ENCODE measurements at places on chromosomes 11 and 22.

DNA sequence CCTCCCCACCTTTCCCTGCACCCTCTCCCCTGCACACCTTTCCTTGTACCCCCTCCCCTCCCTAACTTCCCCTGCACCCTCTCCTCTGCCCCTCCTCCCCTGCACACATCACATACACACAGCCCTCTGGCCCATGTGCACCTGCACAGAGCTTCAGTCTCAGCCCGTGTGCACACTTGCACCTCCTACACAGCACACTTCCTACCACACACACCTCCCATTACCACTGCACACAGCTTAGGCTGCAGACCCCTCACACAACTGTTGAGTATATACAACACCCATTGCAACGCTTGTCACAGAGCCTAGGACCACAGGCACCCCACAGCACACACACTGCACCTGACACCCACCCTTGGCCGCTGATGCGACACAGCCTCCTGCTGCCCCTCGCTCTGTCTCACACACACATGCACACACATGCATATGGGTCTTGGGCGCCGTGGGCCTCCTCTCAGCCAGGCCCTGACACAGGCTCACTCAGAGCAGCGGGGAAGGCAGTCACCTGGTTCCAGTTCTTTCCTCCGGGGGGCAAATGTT, 411 bp downstream of the SIGIRR start:
- no peak for DNase-seq

DNA sequence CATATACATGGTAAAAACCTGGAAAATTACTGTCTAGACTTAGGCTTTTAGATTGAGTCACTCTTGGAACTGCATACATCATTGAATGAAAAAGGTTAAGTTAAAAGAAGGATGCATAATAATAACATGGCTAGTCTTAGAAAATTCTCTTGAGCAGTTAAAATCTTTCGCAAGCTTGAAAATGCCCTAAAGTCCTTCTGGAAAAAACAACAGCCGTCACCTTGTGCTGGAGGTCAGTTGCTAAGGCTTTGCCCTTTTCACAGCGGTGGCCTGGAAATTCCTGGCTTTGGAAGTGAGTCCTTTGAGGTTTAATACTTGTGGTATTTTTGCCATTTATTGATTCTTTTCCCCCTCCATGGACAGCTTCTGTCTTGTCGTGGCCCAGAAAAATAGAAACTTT, 17.4 kb upstream of the FBLN1 start:
- no peak for DNase-seq

DNA sequence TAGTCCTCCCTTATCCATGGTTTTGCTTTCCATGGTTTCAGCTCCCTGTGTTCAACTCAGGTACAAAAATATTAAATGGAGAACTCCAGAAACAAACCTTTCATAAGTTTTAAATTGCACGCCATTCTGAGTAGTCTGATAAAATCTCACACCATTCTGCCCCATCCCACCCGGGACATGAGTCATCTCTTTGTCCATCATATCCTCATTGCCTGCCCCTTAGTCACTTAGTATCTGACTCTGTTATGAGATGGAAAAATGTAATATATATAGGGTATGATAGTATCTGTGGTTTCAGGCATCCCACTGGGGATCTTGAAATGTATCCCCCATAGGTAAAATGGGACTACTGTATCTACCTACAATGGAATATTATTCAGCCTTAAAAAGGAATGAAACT, 35.5 kb upstream of the FGF3 start:
- no peak for DNase-seq

- DNase-seq = no peak
These were observed 13.2 kb upstream of the BBS1 start for GRCh38 chr11:66497206-66497605.

DNA sequence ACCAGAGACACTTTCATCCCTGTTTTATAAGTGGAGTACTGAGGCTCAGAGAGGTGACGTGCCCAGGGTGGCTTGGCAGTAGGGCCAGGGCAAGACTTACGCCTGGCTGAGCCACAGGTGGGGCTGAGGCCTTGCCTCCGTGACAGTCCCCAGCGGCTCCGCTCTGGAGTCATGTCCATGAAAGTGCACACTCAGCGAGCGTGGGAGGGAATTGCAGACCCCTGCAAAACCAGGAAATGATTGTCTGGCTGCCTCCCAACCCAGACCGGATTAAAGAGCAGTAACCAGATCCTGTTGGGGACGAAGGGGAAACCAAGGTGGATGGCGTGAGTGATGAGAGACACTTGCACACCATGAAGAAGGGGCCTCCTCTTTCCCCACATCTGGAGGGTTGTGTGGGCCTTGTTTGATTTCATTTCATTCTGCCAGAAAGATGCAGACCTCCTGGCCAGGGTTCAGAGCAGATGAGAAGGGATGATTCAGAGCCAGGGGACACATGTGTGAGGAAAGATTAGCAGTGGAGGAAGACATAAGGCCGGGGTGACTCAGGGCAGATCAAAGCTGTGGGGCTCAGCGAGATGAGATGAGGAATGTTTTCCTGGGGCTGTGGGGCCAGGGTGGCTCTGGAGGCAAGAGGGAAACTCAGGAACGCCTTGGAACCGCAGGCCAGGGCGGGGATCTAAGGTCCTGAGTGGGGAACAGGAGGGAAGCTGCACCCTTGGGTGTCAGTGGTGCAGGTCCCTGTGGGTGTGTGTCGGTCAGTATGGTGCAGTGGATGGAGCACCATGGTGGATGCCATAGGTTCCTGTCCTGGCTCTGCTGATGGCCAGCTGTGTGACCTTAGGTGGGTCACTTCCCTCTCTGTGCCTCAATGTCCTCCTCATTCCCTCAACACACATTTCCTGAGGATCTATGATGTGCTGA, 29.9 kb upstream of the LRRC32 start:
- DNase-seq = no peak

GRCh38 chr11:126843096-126843495, 157.5 kb downstream of the KIRREL3 start:
- no peak for DNase-seq

GRCh38 chr11:104073950-104074705, 37.7 kb downstream of the DDI1 start:
- no peak for DNase-seq

GRCh38 chr11:118081241-118081958, 4.5 kb downstream of the TMPRSS4 start:
- DNase-seq = no peak

DNA sequence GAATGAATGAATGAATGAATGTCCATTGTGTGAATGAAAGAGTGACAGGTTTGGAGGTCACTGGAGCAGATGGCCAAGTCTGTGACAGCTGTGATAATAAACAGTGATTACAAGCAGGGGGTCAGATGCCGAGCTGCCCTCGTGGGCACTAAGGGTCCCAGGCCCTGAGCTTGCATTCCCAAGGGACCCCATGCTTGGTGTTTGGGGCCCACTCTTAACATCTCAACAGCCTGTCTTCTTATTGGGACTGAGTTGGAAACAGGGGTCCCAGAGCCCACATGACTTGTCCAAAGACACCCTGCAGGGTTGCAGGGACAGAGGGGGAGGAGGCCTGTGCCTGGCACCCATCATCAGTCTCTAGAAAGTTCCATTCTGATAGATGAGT, 12.0 kb upstream of the ANO1 start:
- no peak for DNase-seq

DNA sequence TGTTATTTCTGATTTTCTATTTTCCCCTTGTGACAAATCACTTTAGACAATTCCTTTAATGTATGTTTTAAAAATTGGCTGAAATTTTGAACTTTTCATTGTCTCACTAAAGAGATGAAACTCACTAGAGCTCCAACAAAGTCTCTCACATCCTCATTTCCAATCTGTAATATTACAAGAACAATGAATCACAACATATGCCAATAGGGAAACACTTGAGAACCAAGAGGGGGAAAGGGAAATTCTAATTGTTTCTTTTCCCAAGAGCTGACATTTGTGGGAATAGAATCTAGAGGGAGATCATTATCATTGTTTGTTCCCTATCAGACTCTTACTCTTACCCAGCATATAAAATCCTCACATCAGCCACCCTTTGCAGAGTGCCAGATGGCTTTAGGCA, 28.2 kb downstream of the OR10D3 start:
- no peak for DNase-seq

- no peak for DNase-seq
These were observed 55.2 kb upstream of the BARX2 start for GRCh38 chr11:129320494-129320893.

GRCh38 chr11:102119997-102120396, 9.8 kb downstream of the YAP1 start:
- DNase-seq = no peak

- DNase-seq = no peak
These were observed 13.5 kb downstream of the DTX4 start for GRCh38 chr11:59185386-59185945.

GRCh38 chr22:47606426-47606825, 844.0 kb downstream of the TBC1D22A start:
- DNase-seq = no peak

DNA sequence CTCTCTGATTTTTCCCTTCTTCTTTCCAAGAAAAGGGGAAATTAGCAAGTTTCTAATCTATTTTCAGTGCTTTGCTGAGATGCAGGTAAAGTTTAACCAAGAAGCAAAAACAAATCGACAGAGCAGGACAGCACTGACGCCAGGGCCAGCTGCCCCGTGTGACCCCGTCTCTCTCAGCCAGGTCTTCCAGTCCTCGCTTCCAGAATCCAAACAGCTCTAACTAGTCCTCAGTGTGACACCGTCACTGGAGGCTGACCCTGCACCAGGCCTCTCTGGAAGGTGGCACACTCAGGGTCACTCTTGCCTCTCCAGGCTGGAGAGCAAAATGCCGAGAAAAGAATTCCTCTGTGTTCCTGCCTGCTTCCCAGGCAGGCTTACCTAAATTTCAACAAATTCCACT, 44.8 kb downstream of the SHANK2 start:
- no peak for DNase-seq

- no peak for DNase-seq
These were observed 145.5 kb upstream of the BLID start for GRCh38 chr11:122261546-122261945.

GRCh38 chr22:23361676-23362075, 181.4 kb downstream of the BCR start:
- DNase-seq = no peak

- no peak for DNase-seq
These were observed 873 bp downstream of the GPHA2 start for GRCh38 chr11:64934682-64935358.

Measured in posterior cingulate gyrus (tissue), 11 donors.